RKO (cell line): ENCODE measurements at places on chromosomes 4 and X.
A peak's percentile ranks its signal among the peaks of the same experiment; 100 is the strongest.

DNA sequence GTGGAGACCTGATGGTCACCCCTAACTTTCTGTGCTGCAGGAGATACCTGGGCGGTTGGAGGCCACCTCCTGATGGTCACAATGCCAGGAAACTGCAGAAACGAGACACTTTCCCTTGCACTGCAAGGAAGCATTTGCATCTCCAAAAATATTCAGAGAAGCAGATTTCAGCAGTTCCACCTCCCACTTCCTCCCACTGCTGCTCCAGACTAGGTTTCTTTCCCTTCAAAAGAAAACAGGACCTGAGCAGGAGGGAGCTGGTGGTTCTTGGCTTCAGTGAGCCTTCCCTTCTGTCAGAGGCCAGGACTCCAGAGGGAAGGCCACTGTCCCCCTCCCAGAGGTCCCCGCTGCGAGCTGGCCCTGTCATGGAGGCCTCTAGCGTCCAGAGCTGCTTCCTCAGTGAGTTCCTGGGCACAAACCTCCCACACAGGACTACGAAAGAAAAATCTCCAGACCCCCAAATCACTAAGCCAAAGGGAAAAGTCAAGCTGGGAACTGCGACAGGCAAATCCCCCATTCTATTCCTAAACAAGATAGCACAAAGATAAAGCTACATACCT is 35.9 kb downstream of the GPM6B start:
- DNase-seq = no peak

GRCh38 chr4:27763830-27764525 is 903.3 kb downstream of the STIM2 start:
- DNase-seq = no peak

GRCh38 chr4:8113611-8114377 is 44.8 kb downstream of the ABLIM2 start:
- DNase-seq = no peak

DNA sequence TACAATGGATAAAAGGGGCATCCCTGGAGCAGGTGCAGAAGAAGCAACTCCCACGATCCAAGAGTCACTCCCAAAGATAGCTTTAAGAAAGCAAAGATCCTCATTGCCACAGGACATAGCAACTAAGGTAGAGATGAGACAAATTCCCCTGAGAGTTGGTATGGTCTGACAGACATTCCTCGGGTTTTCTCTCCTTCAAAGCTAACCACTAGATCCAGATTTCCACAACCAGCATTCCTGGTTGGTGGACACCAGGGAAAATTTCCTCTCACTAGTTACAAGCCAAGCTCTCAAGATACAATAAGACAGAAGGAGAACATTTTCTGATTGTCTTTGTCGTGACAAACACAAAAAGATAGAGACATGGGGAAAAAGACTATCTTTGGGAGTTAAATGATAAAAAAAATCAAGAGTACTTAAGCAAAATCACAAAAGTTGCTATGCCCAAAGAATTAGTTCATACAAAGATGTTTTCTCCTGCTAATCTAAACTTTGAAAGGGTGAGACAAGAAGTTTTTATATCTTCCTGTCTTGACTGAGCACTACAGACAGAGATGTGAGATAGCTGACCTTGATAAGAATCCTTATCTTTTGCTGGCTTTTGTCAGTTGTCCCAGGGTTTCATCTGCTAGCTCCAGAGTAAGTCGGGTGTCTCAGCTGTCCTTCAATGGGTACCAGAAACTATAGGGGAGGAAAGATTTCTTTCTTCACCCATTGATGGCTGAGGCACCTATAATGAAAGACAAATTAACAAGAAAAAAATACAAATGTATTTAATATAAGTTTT is 200.5 kb downstream of the CENPC start:
- no peak for DNase-seq

GRCh38 chrX:39507617-39508299 is 590.0 kb downstream of the BCOR start:
- DNase-seq = no peak

DNA sequence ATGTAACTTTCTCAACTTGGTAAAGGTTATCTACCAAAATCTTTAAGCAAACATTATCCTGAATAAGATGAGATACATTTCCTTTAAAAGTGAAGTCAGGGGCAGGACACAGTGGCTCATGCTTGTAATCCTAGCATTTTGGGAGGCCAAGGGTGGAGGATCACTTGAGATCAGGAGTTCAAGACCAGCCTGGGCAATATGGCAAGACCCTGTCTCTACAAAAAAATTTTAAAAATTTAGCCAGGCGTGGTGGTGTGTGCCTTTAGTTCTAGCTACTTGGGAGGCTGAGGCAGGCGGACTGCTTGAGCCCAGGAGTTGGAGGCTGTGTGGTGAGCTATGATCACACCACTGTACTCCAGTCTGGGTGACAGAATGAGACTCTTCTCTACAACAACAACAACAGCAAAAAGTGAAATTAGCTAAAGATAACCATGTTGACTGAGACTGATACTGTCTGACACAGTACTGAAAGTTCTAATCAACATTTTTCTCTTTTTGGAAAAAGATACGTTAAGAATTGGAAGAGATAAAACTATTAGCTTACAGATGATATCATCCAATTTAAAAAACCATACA is 4.9 kb downstream of the DCAF16 start:
- DNase-seq = no peak

DNA sequence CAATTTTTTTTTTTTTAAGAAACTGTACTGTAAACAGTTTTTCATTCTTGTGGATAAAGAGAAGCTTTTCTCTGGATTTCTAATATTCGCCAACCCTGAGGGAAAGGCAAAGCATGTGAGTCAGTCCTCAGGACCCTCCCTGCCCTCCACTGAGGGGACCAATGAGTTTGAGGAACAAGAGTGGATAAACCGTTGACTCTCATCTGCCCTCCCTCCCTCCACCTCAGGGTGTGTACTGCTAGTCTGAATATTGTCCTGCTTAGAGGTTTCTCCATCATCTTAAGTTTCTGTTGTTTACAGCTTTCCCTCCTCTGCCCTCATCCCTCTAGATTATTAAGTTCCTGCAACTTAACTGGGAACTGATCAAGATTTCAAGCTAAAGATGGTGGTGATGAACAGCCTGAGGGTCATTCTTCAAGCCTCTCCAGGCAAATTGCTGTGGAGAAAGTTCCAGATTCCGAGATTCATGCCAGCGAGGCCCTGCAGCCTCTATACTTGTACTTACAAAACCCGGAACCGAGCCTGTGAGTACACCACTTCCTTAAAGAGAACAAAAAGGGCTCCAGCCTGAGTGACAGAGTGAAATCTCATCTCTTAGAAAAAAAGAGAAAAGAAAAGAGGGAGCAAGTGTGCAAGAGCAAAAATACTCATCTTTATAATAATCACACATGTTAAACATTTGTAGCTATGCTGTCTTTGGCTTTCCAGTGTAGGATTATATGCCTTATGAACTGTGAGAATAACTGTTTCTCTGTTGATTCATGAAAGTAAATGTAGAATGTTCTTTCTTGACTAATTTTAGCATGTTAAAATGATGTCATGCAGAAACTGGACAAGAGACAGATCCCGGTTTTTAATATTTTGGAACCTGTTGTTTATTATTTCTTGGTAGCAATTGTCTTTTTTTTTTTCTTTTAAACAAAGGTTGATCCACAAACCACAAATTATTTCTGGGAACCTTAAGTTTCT is 11.9 kb downstream of the CA5B start:
- no peak for DNase-seq

DNA sequence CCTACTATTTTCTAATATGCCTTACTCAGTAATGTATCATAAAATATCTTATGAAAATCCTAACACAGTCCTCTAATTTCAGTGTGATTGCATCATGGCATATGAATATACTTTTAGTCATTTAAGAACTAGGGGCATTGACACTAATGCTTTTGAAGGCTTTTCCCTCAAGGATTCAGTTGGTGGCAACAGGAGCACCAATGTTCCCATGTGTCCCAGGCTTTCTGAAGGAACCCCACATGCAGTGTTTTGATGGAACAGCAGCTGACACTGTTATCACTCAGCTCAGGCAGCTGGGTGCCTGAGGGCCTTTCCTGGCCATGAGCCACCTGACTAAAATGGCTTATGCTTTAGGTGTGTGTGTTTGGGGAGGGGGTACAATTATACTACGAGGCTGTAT is 348.3 kb downstream of the ARHGAP24 start:
- peak; percentile 40 for DNase-seq

- DNase-seq = peak; percentile 55
Observed at GRCh38 chr4:151013944-151014343, 1.1 kb downstream of the LRBA start.

DNA sequence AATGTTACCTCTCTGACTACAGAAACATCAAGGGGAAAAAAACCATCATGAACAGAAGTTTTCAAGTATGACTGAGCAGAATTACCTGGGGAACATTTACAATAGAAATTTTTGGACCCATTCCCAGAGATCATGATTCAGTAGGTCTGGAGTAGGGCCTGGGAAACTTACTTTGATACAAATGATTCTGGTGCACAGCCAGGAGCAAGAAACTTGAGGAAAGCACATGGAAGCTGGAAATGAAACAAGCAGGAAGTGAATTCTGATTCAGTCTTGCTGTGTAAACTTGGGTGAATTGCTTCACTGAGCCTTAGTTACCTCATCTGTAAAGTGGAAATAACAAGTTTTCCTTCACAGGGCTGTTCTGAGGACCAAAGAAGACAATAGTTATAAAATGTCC is 192.5 kb upstream of the TAPT1 start:
- DNase-seq = no peak

DNA sequence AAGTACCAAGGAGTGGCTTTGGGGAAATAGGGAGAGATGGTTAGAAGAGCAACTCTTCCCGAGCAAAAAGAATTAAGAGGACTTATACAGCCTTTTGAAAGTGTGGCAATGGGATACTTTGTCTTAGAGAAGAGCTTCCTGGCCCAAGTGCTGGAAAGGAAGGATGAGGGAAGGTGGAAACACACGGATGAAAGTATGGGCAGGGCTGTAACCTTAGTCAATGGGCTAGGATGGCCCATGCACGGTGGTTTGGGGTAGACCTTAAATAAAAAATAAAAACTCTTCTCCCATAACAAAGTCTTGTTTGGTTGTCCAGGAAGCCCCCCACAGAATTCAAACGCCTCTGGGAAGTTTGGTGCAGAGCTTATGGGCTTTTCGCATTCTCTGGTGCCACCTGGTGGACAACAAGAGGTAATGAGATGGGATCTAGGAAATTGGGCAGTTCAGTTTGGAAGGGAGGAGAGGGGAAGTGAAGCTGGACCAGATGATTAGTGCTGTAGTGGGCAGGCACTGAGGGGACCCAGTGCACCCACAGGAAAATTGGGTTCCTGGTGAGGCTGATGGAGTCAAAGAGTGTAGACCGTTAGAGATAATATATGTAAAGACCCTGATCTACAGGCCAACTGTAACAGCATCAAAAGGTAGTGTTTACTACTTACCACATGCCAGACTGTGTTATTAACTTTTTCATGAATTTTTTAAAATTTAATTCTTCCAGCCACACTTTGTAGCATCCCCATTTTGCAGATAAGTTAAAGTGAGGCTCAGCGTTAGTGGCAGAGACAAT is 13.8 kb upstream of the ENOX2 start:
- peak; percentile 69 for DNase-seq

DNA sequence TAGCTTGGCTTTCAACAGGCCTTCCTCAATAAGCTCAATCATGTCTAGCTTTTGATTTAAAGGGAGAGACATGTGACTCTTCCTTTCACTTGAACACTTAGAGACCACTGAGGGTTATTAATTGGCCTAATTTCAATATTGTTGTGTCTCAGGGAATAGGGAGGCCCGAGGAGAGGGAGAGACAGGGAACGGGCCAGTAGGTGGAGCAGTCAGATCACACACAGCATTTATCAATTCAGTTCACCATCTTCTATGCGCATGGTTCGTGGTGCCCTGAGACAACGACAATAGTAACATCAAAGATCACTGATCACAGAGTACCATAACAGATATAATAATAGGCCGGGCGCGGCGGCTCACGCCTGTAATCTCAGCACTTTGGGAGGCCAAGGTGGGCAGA is 17.8 kb downstream of the ZNF81 start:
- peak; percentile 31 for DNase-seq

DNA sequence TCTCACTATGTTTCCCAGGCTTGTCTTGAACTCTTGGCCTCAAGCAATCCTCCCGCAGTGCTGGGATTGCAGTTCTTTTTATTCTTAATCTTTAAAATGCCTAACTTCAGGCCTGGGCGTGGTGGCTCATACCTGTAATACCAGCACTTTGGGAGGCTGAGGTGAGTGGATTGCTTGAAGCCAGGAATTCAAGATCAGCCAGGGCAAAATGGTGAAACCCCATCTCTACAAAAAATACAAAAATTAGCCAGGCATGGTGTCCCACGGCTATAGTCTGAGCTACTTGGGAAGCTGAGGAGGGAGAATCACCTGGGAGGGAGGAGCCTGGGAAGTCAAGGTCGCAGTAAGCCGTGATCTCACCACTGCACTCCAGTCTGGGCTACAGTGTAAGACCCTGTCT is 45.9 kb downstream of the PLS3 start:
- no peak for DNase-seq

GRCh38 chr4:141376769-141377168 is 156.1 kb downstream of the ZNF330 start:
- no peak for DNase-seq

GRCh38 chr4:3366893-3367775 is 74.3 kb downstream of the RGS12 start:
- no peak for DNase-seq

DNA sequence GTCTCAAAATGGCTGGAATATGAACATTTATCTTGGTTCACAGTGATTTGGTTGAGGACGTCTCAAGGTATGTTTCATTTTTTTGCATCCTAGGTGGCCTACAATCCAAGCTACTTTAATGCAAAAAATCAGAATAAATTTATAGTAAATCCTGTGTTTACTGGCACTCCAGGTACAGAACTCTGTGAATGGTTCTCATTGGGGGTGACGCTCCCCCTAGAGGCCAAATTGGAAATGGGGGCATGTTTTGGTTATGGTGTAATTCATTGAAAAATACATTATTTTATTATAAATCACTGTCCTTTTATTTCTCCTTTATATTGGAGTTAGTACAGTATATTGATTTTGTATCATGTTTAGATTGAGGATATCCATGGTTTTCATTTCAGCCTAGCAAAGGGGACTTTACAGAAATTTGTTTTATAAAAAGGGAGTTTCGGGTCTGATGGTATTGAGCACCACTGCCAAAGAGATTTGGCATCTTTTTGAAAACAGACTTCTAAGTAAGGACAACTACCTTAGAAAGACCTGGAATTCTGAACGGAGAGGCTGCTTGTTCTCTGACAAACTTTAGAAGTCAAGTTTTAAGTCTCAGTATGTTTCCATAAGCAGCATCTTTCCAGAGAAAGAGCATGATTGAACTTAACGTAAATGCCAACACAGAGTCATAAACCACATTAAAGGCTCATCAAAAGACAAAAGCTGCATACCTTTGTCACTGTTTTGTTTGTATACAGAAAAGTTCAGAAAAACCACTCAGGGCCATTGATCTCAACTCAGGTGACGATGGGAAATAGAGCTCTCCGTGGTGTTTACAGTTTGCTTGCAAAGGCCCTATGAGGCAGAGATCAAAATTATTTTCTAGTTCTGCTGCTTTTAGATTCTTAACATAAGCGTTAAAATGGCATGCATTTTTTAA is 19.4 kb downstream of the MTM1 start:
- DNase-seq = peak; percentile 15

DNA sequence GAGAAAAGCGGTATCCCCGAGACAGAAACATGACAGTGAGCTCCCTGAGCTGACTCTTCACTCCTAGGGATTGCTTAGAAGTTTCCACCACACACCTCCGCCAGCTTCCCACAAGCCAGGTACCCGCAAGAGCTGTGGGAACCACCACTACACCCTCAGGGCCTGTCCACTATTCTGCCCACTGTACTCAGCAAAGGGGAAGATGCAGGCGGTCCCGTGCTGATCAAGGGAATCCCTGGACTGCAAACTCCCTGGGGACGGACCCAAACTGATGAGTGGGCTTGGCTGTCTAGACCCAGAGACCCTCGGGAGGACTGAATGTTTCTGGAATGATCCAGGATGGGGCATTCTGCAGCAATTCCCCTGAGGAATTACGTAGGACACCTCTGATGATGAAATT is 30.2 kb downstream of the REELD1 start:
- DNase-seq = no peak
